ENCODE measurements at places on chromosomes 1 and 21.

GRCh38 chr1:114126261-114127095 is 27.2 kb downstream of the SYT6 start:
- no peak for DNase-seq

DNA sequence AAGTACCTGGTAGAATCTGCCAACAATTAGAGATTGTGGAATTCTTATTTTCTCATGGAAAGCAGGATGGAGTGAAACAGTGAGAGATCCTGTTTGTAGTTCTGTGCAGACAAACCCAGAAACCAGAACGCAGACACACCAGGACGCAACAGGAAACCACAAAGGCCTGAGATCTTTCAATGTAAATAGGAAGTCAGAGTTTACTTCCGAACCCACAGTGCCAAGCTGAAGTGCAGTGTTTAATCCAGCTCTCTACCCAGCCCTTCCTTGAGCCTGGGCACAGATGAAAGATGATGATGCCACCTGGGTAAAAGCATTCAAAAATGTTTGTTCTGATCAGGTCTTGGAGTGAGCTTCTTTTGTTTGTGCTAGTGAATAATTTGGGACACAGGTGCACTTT is 244.2 kb upstream of the HOOK1 start:
- DNase-seq: no peak

- DNase-seq: no peak
Observed at GRCh38 chr1:23441446-23442148, 17.0 kb upstream of the TCEA3 start.

GRCh38 chr1:234065794-234066447 is 161.4 kb downstream of the SLC35F3 start:
- peak; percentile 63 for DNase-seq

DNA sequence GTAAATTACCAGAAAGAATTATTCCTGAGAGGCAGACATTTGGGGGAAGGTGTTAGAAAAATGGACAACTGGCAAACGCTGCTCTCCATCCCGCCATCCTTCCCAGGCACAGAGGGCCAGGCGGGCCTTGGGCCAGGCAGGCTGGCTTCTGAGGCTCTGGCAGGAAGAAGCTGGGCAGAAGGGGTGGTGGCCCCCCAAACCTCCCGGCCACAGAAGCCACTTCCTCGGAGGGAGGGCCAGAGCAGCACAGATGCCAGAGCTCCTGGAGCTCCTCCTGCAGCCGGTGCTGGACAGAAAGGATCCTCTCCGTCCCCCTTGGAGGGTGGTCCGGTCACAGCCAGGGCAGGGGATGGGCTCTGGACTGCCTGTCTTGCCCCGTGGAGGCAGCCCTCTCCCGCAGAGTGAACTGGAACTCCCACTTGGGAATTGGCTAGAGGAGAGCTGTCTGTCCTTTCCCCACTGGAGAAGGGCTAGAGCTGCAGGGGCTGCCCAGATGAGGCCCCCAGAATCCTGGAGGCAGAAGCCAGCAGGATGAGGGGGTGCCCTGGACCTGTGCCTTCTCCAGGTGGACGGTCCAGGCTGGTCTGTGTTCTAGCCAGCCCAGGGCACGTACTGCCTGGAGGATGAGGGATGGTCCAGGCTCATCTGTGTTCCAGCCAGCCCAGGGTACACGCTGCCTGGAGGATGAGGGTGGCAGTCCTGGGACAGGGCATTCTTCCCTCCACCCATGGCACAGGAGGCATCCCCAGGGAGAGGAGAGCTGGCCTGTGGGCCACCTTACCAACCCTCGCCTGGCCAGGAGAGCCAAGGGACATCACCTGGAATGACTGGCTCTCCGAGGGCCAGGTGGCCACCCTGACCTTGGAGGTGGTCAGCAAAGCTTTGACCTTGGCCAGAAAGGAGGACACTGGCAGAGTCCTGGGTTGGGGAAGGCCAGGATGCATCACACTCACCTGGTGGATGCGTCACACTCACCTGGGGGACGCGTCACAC is 47.4 kb upstream of the ACTRT2 start:
- no peak for DNase-seq

DNA sequence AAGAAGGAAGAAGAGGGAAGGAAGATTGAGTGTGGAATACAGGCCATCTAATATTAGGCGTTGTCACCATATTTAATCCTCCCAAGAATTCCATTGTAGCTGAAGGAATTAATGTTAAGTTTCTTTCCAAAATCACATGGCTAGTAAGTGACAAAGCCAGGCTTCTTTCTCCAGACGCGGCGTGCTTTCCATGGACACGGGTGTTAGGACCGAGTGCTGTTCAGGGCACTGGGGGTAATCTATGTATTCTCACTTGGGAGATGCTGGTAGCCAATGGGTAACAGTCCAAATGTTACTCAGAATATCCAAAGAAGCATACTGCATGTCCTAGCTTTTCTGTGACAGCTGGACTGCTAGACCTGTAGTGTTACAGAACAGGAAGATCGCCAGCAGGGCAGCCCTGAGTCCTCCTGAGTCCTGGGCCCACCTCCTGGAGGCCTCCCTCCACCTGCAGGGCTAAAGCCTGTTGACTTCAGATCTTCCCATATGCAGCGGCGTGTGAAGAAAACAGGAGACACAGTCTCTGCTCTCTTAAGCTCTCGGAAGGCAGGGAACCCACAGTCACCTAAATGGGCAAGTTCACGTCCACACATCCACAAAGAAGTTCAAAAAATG is 5.3 kb downstream of the IGSF9 start:
- no peak for DNase-seq

DNA sequence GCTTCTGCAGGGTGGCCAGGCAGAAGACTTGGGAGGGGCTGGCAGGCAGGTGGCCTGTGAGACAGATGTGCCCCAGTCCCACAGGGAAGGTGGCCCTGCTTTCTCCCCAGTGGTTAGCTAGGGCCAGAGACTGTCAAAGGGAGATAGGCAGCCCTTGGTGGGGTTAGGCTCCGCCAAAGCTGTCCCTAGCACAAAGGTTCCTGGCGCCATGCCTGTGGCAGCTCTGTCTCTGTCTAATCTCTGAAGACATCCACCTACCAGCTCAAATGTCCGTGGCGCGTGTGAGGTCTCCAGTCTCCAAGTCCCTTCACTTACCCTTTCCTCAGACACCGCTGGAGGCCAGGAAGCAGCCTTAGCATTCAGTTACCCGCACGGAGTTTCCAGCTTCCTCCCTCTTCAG is 17.7 kb downstream of the TCP10L start:
- no peak for DNase-seq

DNA sequence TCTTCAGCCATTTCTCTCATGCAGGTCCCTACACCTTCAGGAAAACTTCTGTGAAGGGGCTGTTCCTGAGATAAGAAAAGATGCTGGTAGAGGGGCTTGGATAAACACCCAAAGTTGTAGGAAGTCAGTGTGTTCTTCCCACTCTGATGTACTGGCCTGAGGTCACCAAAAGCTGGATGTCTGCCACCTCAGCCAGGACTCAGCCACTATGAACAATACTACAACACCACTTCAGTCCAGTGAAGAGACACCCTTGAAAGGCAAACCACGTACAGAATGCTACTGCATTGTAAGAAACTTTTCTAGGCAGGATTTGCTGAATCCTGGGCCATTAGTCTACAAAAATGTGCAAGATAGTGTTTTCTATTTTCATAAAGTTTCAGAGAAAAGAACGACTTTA is 2.4 kb downstream of the PTPN14 start:
- no peak for DNase-seq

GRCh38 chr1:114756009-114756892 is 1.5 kb downstream of the CSDE1 start:
- DNase-seq: no peak

DNA sequence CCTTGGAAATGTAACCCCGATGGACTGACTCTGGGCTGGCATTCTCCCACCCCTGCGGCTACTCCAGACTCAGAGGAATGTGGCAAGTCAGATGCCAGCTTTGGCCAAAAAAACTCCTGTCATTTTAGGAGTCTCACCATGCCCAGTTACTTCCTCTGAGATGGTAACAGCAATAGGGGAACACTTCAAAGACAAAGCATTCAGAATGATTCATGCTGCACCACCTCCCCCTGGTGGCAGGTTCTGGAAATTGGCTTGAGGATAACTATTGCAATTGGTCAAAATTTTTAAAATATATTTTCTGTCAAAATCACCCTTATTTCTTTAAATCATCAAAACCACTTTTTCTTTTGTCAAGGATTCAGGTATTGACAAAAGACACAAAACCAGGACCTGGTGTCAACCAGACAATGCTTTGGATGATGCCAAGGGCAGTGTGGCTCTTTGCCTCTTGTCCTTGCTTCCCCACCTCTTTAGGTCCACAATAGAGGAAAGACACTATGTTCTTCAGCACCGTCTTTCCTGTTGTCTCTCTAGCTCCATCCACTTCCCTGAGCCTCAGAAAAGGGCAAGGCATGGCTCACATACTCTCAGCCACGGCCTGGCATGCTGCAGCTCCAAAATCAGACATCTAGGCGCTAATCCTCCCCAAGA is 9.9 kb upstream of the CDCA8 start:
- peak; percentile 62 for DNase-seq

DNA sequence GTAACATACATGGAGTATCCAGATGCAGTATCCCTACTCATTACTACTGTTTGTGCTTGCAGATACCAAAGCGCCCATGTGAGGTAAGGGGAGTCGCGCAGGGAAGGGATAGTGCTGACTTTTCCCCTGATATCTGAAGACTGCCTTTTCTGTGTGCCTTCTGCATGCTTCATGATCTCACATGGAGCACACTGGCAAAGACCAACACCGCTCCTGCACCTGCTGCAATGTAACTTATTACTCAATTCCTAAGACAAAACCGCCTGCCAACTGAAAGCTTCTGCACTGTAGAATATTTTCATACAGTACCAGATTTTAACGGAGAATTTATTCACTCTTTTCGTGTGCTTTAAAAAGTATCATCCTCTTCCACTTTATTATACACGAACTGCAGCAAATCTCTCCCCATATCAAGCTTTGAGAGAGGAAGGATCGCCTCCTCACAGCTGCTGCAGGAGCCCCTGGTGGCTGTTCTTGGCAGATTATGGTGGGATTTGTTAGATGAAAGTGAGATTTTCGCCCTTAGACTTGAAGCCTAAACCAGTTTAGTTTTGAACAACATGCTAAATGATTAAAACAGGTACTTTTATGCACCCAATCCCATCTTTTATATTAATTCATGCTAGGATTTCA is 99.1 kb downstream of the PTPN14 start:
- no peak for DNase-seq

- DNase-seq: no peak
Observed at GRCh38 chr1:149923626-149924025, 4.0 kb downstream of the SF3B4 start.

DNA sequence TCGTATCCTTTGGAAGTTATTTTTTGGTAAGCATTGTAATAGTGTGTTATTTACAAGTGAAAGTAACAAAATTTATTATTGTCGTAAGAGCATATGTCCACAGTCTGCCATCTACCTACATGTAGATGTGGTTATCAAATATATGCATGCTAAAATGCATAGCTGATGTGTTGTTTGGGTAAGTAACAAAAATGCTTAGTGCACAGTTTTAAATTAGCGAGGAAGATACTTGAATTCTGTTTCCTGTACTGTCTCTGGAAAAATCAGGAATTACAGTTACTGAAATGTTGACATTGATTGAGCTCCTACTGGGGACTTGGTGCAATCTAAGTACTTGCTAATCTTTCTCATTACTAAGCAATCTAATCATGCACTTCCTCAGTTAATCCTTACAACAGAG is 14.3 kb downstream of the WDR64 start:
- no peak for DNase-seq

GRCh38 chr1:44802306-44803061 is 2.3 kb downstream of the PLK3 start:
- no peak for DNase-seq

- DNase-seq: no peak
Observed at GRCh38 chr1:164640686-164641352, 81.8 kb downstream of the PBX1 start.

- no peak for DNase-seq
Observed at GRCh38 chr1:235703506-235703905, 53.9 kb upstream of the GNG4 start.

- DNase-seq: no peak
Observed at GRCh38 chr1:159054427-159054826, 22.1 kb downstream of the AIM2 start.

- no peak for DNase-seq
Observed at GRCh38 chr1:17865912-17866739, 111.0 kb downstream of the ACTL8 start.

DNA sequence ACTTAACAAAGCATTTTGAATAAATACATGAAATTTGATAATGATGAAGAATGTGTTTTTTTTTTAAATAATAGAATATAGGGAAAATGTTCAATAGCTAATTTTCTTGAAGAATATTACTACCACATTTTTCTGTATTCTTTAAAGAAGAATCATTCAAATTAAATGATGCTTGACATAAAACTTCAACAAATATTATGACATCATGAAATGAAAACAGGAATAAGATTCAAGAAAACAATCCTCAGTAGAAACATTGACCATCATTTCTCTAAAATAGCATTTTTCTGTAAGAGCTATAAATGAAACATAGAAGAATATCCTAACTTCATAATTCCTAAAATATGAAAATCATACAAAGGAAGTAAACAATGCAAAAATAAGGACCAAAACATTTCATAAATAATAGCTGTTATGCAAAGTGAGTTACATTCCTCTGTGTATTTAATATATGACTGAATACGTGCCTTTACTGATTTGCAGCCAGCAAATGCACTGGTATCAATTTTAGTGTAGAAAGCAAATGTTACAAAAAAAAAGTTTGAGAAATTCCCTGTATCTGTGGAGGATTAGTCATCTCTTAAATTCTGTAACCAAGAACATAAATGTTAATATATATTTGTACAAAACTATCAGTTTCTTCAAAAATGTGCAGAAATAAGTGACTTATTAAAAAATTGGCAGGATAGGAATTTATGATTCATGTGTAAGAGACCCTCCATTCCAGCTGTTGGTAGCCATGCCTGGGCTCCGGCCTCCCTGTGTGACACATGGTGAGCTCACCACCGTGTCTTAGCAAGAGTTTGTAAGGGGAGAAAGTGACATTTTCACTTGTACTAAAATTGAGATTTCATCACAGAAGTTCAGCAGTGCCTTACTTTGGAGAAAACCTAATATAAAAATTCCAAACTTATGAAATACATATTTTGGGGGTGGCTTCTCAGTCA is 15.0 kb upstream of the PTPN14 start:
- DNase-seq: no peak

DNA sequence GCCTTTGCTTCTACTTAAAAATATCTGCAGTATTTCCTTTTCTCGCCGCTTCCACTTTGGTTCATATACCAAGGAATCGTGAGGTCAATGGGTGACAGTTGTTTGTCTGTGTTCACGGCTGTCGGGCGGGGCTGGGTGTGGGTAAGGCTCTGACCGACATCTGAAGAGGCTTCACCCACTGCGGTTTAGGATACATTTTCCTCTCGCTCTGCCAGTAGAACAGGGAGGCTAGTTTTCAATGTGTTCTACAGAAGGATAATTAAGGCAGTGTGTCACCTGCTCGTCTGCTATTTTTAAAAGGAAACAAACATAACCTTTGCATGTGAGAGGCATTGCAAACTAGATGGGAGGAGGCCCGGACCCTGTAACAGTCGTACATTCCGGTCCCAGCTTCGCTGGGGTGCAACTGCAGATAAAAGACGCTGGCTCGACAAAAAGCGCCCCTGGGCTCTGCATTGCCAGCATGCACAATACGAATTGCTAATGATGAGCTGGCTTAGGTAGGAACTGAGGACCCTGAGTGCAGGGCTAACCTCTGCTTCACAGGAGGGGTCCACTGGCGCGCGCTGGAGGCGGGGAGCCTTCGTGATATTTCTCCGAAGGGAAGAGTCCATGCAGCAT is 8.5 kb upstream of the ERG start:
- no peak for DNase-seq
